GM23248 (cell line): ENCODE measurements at places on chromosomes 1 and 21. TPM values are rescaled to one million over a fixed set of nuclear protein-coding genes. Genes with fewer than 3 reads are reported as not detected.

The C8B gene
- polyA plus RNA-seq: not detected in 2 replicates

The LGALS8 gene
- 43.3 and 46.2 TPM in 2 replicates for polyA plus RNA-seq

The FCRL6 gene
- not detected in 2 replicates for polyA plus RNA-seq

The NEK2 gene
- 10.6 TPM in 2 replicates for polyA plus RNA-seq

The ARTN gene
- polyA plus RNA-seq: not detected in 2 replicates

The MYCL gene
- 0.34 TPM in 1 of 2 replicates, not detected in the other for polyA plus RNA-seq
